ENCODE measurements at places on chromosomes 7 and 10.

DNA sequence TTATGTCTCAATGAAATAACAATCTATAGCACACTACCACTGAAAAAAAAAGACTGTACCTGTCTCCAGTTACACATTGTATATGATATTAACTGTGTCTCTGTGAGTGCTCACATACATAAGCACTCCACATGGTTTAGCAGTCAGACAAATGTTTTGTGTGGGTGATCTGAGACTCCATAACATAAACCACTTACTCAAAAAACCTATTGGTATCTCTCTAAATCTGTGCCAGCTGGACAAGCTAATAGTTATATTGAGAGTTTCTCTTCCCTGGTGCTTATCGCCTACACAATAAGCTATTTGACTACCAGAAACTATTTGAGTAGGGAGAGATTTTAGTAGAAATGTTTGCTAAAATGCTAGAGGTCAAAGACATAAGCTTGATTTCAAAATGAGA is 190.1 kb upstream of the AGR3 start:
- no peak for DNase-seq

GRCh38 chr10:133278577-133279265 is 2.1 kb upstream of the ADAM8 start:
- no peak for DNase-seq

DNA sequence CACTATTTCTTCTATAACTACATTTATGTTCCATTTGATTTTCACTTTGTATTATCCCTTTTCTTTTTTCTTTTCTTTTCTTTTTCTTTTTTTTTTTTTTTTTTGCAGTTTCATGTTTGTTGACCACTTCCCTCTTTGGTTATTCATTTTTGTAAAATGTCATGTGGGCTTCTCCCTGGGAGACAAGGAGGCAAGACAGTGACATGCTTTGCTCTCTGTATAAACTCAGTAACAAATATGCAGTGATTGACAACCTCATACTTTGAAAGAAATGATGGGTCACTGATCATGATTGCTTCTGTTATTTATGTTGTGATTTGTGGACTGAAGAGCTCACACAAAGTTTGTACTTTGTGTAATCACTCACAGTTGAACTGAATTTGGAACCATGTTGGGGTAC is 90.2 kb upstream of the ABI1 start:
- DNase-seq = no peak

DNA sequence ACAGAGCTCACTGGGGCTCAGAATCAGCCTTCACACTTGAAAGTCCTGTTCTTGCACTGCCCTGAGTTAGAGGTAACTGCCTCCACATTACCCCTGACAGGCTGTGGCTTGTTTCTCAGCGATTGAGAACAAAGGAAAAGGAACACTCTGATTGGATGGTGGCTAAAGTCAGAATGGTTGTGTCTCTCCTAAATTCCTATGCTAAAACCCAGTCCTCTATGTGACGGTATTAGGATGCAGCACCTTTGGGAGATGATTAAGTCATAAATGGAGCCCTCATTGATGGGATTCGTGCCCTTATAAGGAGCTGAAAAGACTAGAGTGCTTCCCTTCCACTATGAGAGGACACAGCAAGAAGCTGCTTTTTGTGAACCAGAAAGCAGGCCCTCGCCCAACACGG is 38.9 kb upstream of the DGKI start:
- no peak for DNase-seq

DNA sequence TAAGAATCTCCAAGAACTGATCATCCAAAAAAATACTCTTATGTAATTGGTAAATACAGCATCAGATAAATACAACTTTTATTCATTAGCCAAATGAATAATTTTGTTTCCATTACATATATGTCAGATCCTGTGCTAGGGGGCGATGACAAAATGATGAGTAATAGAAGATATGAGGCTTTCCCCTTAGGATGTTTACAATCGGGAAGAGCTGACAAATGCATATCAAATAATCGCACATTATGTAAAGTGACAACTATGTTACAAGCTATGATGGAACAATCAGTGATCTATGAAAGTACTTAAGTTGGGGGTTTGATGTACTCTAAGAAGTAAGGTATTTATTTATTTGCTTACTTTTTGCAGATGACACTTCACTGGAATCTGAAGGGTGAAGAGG is 465.6 kb upstream of the VSTM2A start:
- no peak for DNase-seq

DNA sequence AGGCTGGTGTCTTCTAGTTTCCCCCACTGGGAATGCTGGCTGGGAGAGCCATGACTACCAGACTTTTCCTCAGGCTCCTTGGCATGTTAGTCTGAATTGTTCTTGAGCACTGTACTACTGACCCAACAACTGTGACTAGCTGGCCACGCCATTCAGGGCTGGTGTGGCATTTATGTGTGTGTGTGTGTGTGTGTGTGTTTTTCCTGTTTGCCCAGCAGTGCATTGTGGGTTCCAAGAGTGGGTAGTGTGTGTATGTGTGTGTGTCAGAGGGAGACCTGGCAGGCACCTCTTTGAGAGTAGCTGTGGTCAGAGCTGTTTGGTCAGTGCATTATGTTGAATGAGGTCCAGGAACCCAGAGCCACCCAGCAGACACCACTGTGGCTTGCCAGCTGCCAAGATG is 9.2 kb downstream of the PCBD1 start:
- no peak for DNase-seq

DNA sequence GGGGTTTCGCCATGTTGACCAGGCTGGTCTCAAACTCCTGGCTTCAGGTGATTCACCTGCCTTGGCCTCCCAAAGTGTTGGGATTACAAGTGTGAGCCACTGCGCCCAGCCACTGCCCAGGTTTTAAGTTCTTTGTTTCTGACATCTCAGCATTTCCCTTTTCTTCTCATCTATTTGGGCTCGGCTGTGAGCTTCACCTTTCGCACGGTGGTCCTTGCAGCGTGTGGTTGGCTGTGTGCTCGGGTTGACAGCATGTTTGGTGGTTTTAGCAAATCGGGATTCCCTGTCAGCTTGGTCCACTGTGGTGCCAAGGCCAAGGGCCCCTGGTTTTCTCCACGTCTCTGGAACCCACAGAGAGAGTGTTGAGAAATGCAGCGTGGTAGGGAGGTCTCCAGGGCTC is 138.8 kb downstream of the DNAJB6 start:
- DNase-seq = no peak

DNA sequence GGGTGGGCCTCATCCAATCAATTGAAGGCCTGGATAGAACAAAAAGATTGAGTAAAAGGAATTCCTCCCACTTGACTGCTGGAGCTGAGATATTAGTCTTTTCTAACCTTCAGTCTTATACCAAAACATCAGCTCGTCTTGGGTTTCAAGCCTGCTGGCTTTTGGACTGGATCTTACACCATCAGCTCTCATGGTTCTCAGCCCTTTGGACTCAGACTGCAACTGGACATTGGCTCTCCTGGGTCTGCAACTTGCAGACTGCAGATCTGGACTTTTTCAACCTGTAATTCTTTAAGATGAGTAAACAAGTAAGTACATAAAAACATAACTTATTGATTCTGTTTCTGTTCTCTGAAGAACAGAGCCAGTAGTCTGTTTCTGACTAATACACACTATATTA is 73.7 kb downstream of the PPP1R3C start:
- no peak for DNase-seq

DNA sequence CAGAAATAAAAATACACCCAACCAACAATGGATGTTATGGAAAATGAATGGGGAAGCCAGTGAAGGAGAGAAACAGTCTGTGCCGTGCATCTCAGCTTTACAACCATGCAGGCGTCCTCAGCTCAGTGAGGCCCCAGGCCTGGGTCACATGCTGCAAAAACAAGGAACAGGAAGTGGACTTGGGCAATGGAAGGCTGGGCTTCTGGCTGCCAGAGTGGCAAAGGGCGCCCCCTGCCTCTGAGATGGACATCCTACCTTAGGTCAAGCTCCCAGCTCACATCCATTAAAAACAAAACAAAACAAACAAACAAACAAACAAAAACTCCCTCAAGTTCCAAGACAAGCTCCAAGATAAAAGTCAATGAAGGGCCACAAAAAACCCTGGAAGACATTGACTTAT is 54.7 kb upstream of the AFAP1L2 start:
- no peak for DNase-seq

DNA sequence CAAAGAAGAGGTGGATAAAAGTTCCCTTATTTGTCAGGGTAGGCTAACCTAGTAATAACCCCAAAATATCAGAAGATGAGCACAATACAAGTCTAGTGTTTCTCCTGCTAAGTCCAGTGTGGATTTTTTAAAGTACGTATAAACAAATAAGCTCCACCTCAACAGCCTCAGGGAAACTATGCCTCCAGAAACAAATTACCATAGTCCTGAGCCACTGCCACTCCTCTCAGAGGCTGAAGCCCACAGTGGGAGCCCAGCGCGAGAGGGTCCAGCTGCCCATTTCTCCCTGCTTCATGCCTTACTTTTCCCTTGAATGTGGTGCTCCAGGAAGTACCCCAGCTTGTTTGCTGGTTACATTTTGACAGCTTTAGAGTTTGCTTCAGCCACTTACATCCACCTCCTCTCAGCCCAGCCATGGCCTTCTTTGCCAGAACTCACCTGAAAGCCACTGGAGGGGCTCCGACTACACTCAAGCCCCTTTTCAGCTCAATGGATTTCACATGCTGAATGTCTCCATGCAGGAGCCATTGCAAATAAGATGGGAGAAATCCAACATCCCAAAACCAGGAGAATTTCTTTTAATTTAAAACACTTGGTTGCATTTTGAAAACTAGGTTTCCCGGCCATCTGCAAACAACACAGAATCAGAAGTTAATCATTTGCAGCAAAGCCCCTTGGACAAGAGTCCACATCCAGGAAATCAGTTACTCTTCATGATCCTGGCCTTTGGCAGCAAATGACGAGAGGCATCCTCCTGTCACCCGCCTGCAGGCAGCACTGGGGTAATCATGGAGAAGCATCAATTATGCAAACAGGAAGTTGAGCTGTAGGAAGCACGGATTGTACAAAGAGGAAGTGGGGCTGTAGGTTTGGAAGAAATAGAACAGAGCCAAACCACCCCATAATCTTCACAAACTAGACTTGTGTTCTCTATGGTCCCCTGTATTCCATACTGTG is 138.1 kb downstream of the HERPUD2 start:
- no peak for DNase-seq
